ENCODE measurements at places on chromosomes 3 and 15.

GRCh38 chr3:114186501-114186900 lies 7.6 kb upstream of the DRD3 start:
- no peak for DNase-seq

DNA sequence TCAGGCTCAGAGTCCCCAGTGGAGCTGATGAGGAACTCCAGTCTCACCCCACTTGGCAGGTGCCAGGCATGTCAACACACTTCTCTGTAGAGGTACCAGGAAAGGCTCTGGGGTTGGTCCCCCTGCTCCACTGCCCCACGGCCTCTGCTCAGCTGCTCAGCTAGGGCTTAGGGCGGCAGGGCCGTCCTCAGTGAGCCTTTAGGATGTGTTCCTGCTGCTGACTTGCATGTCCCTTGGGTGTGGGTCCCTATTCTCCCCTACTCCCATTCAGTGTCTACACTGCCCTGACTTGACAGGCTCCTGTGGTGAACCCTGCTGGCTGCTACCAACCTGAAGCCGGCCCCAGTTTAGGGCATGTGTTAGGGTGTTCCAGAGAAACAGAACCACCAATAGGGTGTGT lies 17.9 kb upstream of the POLG start:
- DNase-seq: no peak

- DNase-seq: no peak
Measured at GRCh38 chr3:52290596-52291507, 3.2 kb downstream of the GLYCTK start.

- DNase-seq: no peak
Measured at GRCh38 chr3:73765878-73766545, 141.3 kb upstream of the PDZRN3 start.

DNA sequence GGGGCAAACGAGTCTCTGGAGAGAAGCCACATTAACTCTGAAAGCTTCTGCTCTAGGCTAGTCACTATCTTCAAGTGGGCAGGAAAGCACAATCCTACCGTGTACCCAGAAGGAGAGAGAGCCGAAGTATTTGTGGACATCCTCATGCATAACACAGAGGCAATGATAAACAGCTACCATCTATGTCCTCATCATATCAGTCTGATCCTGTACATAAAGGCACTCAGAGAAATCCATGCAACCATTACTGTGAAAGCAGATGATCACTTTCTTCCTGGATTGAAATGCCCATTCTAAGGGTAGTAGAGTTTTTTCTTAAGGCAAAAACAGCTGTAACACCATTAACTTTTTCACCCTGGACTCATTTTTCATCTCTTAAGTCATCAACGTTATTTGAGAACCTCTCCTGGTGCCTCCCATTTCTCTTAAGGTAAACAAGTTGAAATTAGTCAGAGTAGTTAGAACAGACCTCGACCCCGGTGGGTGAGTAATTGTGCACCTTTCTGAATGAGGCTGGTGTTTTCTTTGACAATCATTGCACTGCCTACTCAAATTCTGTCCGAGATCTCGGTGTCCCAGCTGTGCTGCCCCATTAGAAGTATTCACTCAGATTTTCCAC lies 327.4 kb downstream of the SHQ1 start:
- peak; percentile 87 for DNase-seq

GRCh38 chr3:14725564-14726440 lies 50.9 kb downstream of the C3orf20 start:
- DNase-seq: no peak

- peak; percentile 12 for DNase-seq
Measured at GRCh38 chr3:198113206-198114053, 153.4 kb downstream of the LMLN start.

GRCh38 chr3:138854204-138854603 lies 19.5 kb upstream of the PIK3CB start:
- DNase-seq: no peak

GRCh38 chr3:74808506-74809275 lies 194.2 kb upstream of the CNTN3 start:
- DNase-seq: no peak

DNA sequence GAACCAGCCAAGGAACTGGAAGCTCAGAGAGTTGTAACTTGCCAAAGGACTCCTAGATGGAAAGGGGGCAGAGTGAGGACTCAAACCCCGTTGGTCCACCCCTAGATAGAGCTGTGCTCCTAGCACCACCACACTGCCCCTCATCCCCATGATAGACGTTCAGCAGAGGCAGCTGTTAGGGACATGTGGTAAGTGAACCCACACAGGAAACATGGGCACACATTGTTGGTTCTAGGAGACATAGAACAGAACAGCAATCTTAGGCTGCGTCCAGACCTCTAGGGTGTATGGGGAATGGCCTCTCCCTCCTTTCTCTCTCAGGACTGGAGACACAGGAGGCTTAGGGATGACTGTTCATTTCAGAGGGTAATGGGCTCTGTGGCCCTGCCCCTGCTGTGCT lies 102.7 kb downstream of the ANP32A start:
- DNase-seq: no peak

GRCh38 chr15:80264031-80264430 lies 12.0 kb upstream of the CTXND1 start:
- no peak for DNase-seq

DNA sequence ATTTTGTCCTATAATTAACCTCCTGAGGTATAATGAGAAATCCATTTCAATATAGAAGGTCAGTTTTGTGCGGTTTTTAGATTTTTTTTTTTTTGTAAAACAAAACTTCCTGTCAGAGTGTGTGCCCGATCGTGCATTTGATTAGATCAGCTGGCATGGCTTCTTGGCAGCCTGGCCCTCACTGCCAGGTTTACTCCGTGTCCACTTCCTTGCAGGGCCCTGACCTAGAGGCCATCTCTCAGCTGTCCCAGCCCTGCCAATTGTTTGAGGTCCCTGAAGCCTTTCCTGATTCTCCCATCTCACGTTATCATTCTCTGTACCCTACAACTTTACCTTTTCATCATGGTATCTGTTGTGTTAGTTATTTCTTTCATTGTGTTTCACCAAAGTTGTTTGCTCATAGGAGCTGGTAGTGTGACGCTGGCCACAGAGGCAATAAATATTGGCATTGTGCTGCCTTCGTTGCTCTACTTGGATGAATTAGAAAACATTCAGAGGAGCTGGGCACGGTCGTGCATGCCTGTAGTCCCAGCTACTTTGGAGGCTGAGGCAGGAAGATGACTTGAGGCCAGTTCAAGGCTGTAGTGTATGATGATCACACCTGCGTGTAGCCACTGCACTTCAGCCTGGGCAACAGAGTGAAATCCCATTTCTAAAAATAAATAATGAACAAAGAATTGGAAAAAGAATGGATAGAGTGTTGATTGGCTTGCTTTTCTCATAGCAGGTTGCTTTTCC lies 202.0 kb downstream of the GHSR start:
- DNase-seq: no peak

DNA sequence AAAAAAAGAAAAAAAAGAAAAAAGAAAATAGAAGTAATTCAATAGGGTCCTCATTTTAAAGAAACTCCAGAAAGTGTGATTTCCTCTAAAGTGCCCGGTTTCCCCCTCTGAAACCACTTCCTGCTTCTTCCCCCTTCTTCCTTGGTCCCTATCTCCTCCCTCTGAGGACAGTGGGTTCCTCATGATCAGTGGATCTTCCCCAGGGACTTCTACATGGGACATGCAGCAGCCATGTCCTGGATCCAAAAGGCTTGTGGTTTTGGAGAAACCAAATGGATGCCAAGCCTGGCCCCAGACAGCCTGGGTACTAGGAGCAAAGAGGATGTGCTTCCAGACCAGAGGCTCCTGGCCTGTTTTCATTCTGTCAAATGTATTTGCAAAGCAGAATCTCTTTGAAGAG lies 26.6 kb upstream of the SMAD6 start:
- DNase-seq: no peak

GRCh38 chr3:128730471-128730870 lies 4.5 kb downstream of the RAB7A start:
- no peak for DNase-seq

- no peak for DNase-seq
Measured at GRCh38 chr3:117631781-117632180, 922.2 kb downstream of the TUSC7 start.

GRCh38 chr15:70046679-70047369 lies 50.9 kb downstream of the TLE3 start:
- DNase-seq: no peak

GRCh38 chr3:148518520-148518919 lies 179.2 kb upstream of the AGTR1 start:
- no peak for DNase-seq

- no peak for DNase-seq
Measured at GRCh38 chr15:70875001-70875782, 17.0 kb downstream of the THAP10 start.

GRCh38 chr3:149819432-149819831 lies 6.4 kb downstream of the RNF13 start:
- no peak for DNase-seq

GRCh38 chr15:92624401-92624991 lies 31.1 kb downstream of the FAM174B start:
- DNase-seq: no peak

DNA sequence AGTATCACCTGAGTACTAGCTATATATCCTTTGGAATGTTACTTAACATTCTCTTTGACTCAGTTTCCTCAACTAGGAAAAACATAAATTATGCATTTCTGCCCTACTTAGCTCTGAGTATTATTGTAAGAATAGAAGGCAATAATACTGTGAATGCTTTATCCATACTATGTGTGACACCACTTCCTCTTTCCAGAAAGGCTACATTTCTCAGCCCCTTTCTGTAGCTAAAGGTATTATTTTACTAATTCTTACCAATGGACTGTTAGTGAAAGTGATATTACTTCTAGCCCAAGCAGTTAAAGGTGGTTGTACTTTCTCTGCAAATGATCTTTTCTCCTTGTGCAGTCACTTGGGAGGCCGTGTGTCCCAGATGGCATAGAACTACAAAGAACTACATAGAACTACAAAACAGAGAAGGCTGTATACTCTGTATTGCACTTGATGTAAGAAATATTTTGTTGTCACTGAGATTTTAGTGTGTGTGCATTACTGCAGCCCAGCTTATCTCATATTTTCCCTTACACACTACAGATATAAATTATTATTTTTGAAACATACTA lies 35.1 kb downstream of the MYH15 start:
- no peak for DNase-seq
